ENCODE measurements at places on chromosomes 12 and 14. TPM values are rescaled to one million over a fixed set of nuclear protein-coding genes. Genes with fewer than 3 reads are reported as not detected.
A peak's percentile ranks its signal among the peaks of the same experiment; 100 is the strongest.

GRCh38 chr12:87336814-87337336 lies 692.3 kb downstream of the C12orf50 start:
- peak; percentile 6 for DNase-seq

DNA sequence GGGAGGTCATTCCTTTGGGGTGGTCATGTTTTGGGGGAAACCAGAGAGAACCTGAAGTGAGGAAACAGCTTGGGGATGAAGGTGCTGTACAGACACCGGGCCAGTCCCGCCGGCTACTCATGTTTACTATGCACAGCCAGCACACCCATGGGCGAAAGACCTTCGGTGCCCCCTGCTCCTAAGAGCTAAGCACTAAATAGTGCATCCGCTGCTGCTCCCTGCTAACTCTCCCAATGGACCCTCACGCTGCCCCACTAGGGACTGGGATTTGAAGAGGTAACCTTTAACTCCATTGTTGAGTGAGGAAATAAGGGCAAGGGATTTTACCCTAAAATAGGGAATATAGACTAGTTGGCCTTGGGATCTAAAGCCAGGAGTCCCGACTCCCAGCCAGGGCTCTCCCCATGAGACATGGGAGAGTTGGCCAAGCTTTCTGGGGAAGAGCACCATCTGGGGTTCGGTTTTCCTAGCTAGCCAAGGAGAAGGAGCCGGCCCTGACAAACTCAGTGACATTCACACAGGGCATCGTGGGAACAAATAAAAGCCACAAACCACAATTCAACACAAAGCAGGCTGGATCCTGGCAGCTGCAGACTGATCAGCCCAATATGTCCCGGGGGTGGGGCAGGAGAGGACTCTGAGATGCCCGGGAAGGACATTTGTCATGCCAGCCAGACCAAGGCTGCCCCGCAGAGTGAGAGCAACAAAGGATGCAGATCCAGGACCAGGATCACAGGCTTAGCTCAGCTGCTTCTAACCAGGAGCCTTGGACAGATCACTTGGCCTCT lies 91.7 kb downstream of the SINHCAF start:
- no peak for DNase-seq

- no peak for DNase-seq
These were observed 5.2 kb upstream of the PACS2 start for GRCh38 chr14:105309371-105309770.

DNA sequence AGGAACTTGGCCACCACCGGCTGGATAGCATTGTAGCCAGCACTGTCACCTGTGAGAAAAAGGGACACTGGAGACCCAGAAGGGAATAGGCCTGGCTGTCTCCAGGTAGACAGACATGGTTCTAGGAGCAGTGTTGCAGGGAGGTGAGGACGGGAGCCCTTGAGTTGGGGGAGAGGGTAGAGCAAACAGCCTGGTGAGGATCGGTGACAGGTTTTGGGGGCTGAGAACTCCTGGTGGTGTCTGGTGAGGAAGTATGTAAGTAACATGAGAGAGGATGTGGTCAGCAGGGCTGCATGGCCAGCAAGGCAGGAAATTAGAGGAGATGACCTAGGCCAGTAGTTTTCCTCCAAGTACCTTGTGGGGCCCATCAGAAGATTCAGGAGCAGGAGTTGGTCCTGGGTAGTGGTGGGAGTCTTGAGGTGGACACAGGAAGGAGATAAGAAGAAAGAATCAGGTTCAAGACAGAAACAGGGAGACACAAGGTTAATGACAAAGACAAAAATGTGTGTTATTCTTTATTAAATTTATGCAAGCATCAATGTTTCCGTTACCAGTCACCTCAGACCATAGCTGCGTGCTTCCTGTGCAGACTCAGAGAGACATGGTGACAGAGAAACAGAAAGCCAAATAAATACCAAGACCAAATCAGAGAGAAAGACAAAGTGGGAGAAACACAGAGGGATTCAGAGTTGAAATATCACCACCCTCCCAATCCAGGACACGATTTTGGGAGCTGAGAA lies at the start of gene ARHGAP9:
ARHGAP9 (minus strand) TSS at position 491 of the 740 bp plus-strand sequence; CDS start at position 31, 460 bp downstream.
- DNase-seq, result no peak

GRCh38 chr12:108751821-108752220 lies 20.5 kb upstream of the CORO1C start:
- DNase-seq, result no peak

DNA sequence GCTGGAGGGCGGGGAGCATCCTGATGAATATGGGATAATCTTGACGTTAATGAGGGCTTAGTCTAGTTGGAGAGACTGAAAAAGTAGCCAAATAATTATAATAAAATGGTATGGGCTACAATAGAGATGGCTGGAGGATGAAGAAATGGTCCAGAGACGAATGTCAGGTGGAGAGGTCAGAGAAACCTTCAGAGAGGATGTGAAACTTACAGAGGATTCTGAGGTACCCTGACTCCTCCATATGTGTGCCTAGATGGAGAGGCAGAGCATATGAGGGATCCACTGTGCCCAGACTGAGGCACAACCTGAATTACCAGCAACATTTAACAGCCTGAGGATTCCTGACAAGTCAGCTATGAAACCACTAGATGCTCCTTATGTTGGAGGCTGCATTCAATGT lies 417.0 kb downstream of the ATP23 start:
- no peak for DNase-seq

GRCh38 chr14:101992708-101993107 lies 28.3 kb downstream of the DYNC1H1 start:
- DNase-seq, result no peak

GRCh38 chr12:6280672-6281071 lies 29.8 kb upstream of the PLEKHG6 start:
- no peak for DNase-seq

DNA sequence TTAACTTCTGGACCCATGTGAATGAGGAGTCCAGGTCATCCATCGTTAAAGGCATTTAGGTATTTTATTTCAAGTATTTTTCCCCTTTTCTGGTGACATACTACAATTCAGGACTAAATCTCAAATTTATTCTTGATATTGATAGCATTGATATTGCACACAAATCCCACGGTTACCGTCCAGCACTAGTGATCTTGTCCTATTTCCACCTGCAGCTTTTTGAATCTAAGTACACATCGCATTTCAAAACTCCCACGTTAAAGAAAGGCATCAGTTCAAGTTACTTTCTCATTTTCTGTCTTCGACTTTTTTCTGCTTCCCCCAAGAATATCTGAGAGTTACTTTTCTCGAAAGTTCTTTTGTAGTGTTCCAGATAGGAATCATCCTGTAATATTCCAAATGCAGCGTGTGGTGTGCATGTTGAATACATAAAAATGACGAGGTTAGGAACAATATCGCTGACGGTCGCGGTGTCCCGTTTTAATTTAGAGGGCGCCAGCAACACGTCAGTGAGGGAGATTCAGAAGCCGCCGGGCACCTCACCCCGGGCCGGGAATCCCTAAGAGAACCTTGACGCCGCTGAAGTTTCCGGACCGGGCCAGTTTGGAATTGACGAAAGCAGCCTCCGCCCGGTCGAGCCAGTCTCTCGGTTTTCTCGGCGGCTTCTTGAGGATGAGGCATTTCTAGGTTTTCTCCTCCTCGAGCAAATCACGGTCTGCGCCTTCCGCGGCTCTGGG lies 569 bp upstream of the RGS6 start:
- peak; percentile 21 for DNase-seq

GRCh38 chr12:48863291-48863690 lies 2.4 kb downstream of the RND1 start:
- DNase-seq, result no peak

GRCh38 chr14:71956920-71957563 lies 24.8 kb downstream of the RGS6 start:
- no peak for DNase-seq

- DNase-seq, result no peak
These were observed 118.9 kb downstream of the NPAS3 start for GRCh38 chr14:33057585-33057984.

GRCh38 chr14:87898301-87898700 lies 94.7 kb downstream of the GALC start:
- no peak for DNase-seq

DNA sequence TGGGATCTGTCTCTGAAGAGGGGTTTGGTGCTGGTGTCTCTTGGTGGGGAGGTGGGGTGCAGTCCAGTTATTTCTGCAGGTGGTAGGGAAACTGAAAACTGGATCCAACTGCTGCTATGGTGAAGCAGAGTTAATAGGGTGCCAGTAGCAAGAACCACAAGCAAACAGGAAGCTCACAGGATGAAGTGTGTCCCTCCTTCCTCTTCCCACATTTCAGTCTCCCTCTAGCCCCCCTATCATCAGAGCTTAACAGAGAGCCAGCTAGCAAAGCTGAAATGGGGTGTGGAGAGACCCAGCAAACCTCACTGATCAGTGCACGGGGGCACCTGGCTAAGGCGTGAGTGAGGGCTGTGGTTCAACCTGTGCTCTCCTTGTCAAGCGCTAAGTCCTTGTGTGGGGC lies 69.1 kb upstream of the C12orf71 start:
- no peak for DNase-seq

GRCh38 chr12:52121824-52122539 lies 42.5 kb downstream of the SMIM41 start:
- peak; percentile 81 for DNase-seq

- DNase-seq, result no peak
These were observed 25.3 kb upstream of the DYRK2 start for GRCh38 chr12:67623259-67623658.

DNA sequence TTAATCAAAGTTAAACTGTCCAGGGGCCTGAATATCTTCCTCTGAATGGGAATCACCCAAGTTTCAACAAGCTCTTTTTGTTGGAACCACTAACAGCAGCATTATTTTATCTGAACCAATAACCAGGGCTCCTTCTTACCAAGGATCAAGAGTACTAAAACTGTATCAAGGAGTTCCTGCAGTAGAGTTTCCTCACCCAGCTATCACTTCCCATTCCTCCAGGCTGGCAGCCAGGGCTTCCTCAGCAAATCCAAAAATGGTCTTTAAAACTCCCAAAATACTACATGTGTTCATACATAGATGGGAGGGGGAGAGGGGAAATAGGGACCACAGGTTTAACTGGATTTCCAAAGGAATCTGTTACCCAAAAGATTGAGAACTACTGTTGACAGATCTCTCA lies 10.5 kb downstream of the FMNL3 start:
- DNase-seq, result no peak

DNA sequence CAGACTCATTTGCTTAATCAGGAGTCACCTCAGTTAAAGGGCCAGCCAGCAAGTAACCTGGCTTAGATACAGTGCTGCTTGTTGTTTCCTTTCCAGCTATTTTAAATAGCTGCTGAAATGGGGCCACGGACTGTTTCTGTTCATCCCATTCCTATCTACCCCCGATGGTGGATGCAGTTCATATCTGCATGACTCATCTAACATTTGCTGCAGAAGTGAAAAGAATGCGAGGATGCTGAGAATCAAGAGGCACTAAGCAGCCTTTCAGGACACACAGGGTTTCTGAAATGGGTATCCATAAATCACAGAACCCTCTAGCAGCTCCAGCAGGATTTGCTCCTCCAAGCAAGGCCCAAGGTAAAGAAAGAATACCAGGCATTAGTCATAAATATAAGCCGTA lies 60.2 kb upstream of the RTRAF start:
- peak; percentile 8 for DNase-seq

- DNase-seq, result peak; percentile 19
These were observed 10.3 kb downstream of the DAO start for GRCh38 chr12:108890208-108890607.

- no peak for DNase-seq
These were observed 116.9 kb downstream of the PPHLN1 start for GRCh38 chr12:42442888-42443287.

GRCh38 chr14:38074081-38074480 lies 133.6 kb upstream of the SSTR1 start:
- no peak for DNase-seq

DNA sequence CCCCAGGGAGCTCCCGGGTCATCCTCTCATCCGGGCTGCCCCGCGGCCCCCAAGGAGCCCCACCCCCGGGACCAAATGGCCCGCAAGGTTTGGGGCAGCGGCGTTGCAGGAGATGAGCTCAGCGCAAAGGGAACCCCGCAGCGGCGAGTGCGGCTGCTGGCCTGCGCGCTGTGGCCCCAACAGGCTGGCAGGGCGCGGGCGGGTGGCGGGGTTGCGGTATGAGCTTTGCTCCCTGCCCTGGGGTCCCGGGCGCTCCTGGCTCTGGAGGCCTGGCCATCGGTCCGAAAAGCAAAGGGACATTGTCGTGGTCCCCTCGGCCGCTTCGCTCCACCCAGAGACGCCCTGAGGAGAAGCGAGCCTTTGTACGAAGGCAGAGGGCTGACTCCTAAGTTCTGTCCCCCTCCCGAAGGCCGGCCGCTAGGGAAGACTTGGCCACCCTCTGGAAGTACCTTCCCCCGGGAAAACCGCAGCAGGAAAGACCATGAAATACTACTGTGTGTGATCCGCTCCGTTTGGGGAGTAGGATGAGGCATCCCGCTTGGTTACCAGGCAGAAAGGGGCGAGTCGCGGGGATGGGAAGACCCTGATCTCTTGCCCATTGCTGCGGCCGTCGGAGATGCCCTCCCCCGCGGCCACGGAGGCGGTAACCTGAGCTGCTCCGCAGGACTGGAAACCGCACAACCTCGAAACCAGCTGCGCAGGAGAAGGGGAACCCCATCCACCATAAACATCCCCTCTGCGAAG lies 620 bp upstream of the NID2 start:
- DNase-seq, result peak; percentile 28

DNA sequence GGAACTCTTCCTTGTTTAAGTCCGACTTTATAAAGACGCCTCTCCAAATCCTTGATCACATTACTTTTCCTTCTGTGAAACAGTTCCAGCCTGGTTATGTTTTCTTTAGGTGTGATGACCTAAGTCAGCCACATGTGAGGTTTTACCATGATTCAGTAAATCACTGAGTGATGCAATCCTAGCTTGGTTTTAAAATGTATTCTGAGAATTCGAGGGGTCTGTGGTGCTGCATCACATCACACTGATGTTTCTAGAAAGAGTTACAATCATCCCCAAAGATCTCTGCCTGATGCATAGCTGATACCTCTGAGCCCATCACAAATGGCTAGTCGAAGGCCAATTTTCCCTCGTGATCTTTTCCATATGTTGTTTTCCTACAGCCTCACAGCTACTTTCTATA lies 152.7 kb downstream of the ANO2 start:
- DNase-seq, result no peak

GRCh38 chr14:67889455-67889854 lies 69.9 kb downstream of the RAD51B start:
- DNase-seq, result no peak

DNA sequence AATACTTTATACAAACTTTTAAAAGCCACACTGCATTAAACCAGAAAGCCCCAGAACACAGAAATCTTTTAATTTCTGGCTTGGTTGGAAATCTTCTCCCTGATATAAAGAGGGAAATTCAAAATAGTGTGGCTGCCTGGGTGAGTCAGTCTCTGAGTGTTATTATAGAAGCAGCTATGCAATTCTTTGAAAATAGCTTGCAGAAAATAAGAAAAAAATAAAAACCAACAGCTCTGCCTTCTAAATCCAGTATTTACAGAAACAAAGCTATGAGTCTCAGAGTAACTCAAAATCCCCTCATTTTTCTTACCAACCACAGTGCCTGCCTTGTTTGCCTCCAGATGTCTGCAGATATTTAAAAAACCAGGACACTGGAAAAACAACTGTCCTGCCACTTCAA lies 68.6 kb upstream of the FERMT2 start:
- DNase-seq, result no peak

The RFX4 gene
- total RNA-seq, result not detected

The SLC17A8 gene
- not detected for total RNA-seq

The TSPAN8 gene
- 74.7 TPM for total RNA-seq

The LRRC10 gene
- total RNA-seq, result not detected

The GAS2L3 gene
- total RNA-seq, result 46.3 TPM

The B3GNT4 gene
- 0.22 TPM for total RNA-seq

The PSME1 gene
- total RNA-seq, result 173 TPM

The FAIM2 gene
- total RNA-seq, result not detected

The KRT73 gene
- total RNA-seq, result not detected

The ITGB7 gene
- total RNA-seq, result not detected

The RIC8B gene
- 21.3 TPM for total RNA-seq

The KCTD10 gene
- total RNA-seq, result 55.2 TPM

The SPX gene
- total RNA-seq, result 0.28 TPM

The SMIM41 gene
- 0.24 TPM for total RNA-seq

The MIP gene
- not detected for total RNA-seq
